ENCODE measurements at places on chromosomes 7 and 10.

DNA sequence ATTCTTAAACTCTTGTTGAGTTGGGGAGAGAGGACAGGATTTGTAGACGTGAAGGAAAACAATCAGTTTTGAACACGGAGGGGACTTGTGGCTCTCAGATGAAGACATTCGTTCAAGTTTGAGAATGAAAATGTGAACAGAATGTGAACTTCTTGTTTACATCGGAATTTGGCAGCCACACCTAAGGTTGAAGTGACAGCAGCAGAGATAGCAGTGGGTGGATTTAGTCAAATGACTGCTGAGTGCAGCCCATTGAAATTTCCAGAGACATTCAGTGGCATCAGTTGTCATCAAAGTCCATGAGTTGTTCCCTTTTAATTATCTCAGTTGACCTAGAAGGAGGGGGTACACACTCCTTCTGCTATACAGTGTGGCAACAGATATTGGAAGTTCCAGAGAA is 280.0 kb downstream of the SEMA3D start:
- no peak for DNase-seq

DNA sequence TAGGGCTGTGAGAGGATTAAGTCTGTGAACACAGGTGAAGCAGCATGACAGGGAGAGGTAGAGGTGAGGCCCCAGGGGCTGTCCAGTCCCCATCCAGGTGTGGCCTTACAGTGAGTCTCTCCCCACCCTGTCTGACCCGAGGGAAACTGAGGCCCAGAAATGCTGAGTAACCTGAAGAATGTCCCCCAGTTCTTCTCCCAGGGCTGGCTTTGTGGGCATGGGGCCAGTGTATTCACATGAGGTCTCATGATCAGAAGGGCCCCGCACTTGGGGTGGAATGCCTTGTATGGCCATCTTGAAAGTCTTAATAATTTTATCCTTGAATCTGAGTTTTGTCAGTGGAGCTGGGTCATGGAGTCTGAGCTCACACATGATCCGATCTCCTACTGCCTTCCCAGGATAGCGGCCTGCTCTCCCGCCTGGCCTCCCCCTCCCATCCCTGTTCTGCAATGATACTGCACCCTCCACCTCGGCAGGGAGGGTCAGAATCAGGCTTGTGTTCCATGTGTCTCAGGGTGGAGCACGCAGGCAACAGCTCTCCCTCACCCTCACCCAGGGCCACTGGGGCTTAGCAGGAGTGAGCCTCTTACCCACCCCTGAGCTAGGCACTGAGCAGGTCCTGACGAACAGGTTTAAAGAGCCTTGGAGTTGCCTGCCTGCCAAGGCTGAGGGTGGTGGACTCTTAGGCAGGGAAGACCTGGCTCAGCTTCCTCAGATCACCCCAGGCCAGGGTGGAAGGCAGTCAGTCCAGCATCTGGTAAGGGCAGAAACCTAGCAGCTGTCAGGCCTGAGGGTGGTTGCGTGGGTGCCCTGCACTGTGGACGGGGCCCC is 41.4 kb upstream of the NPFFR1 start:
- DNase-seq, result no peak

- DNase-seq, result no peak
These were observed 116.6 kb downstream of the RAB18 start for GRCh38 chr10:27620430-27621397.

DNA sequence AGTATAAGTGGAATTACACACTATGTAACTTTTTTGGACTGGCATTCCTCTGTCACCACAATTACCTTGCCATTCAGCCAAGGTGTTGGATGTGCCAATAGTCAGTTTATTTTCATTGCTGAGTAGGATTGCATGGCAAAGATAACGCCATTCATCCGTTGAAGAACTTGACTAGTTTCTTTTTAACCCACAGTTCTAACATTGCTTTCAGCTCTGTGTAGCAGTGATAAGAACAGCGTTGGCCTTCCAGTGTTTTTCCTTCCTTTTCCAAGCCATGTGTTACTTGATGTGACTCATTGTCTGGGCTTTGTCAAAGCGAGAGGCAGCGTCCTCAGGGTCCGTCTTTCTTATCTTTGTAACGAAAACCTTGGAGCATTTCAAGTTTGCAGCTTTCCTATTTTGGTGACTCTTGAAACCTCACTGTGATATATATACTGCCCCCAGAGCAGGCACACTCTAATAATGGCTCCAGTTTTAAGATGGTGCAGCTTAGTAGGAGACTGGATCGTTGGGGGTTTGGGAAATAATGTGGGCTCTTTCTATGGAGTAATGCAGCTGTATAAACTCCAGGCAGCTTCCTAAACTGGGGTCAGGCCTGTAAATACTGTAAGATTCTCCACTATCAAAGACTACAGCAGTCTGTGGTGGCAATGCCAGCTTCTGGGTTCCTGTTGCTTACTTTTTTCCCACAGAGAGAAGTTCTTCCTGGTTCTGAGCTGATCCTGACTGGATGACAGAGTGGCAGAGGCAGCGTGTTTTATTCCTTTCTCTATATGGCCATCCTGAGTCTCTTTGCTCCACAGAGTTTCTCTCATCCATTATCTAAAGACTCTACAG is 41.7 kb downstream of the AKR1E2 start:
- DNase-seq, result no peak

- no peak for DNase-seq
These were observed 37.1 kb downstream of the COBL start for GRCh38 chr7:51279391-51280023.

DNA sequence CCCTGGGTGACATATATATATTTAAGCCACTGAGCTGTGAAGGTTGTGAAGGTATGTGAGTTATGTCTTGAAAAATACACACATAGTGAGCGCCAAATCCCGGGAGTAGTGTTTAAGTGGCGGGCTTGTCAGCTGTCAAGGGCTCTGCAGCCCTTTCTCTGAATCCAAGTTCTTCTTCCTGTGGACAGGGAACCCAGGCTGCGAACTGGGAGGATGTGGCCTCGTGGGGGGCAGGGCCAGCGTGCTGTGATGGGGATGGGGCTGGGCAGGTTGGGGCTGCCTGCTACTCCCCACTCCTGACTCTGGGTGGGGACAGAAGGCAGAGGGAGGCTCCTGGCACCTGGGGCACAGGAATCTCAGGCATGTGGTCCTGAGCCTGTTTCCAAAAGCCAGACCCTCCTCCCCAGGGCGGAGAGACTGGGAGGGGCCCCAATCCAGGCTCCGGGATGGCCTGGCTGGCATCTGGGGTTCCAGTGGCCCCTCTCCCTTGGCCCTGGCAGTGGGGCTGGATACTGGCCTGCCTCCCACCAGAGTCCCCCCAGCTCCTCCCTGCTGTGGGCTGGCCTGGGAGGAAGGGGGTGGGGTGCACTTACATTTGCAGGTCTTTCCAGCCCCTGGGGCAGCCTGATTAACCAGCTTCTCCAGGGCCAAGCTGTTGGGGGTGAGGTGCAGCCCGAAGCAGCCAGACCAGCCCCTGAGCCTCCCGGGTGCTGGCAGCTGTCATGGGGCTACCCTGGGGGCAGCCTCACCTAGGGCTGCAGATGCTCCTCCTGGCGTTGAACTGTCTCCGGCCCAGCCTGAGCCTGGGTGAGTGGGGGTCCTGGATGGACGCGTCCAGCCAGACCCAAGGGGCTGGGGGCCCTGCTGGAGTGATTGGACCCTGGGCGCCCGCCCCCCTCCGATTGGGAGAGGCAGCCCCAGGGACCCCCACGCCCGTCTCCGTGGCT is at the start of gene UPK3B:
Gene UPK3B, plus strand, starts transcription at position 622 of the 947 bp plus-strand sequence. Its CDS starts 101 bp downstream, at position 723.
- DNase-seq, result no peak

GRCh38 chr7:2495418-2496299 is 19.5 kb upstream of the GRIFIN start:
- no peak for DNase-seq

DNA sequence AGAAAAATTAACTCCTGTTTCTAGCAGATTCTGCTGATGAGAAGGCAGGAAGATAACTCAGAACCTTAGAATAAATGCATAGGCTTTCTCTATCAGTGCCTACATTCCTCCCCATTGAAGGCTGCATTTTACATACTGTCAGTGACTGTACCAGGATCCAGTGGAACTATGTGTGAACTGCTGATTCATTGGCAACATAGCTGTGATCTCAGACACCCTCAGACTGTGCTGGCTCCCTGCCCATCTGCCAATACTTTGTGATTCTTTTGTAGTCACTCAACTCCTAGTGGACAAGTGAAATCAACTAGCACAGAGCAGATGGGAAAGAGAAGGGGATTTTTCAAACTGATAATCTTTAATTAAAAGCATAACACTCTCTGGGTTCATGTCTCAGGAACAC is 375.8 kb downstream of the MDFIC start:
- no peak for DNase-seq

- peak; percentile 32 for DNase-seq
These were observed 8.6 kb downstream of the UPP1 start for GRCh38 chr7:48097521-48098231.

GRCh38 chr7:55130395-55131141 is 111.8 kb downstream of the EGFR start:
- peak; percentile 13 for DNase-seq

DNA sequence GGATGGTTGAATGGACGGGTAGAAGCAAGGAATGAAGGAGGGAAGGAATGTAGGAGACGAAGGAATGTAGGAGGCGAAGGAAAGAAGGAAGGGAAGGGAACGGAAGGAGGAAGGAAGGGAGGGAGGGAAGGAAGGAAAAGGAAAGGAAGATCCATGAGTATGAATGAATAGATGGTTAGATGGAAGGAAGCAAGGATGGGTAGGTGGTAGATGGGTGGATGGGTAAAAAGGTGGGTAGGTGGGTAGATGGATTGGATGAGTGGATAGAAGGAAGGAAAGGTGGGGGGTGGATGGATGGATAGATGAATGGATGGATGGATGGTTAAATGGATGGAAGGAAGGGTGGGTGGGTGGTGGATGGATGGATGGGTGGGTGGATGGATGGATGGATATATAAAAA is 77.4 kb downstream of the RGS10 start:
- DNase-seq, result no peak

DNA sequence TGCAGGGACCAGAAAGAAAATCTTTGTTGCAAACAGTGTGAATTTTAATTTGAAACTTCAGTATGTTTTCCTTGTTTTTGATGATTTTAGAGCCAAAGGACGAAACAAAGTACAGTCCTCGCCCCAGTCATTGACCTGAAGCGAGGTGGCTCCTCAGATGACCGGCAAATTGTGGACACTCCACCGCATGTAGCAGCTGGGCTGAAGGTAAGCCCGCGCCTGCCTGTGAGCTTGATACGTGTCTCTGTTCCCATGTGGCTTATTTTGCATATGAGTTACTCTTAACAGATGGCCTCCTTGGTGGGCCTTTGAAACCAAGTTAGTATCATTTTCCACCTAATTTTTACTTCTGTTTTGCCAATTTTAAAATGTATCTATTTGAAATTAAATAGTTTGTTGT is 12.3 kb downstream of the RBM17 start:
- no peak for DNase-seq
